Activated naive CD8-positive, alpha-beta T cell treated with anti-CD3 and anti-CD28 coated beads, Interleukin-2, amount 10 ng/mL, durations not matched to agents 7 days and 5 days (primary cell): ENCODE measurements at places on chromosomes 3 and 15. TPM values are rescaled to one million over a fixed set of nuclear protein-coding genes. Genes with fewer than 3 reads are reported as not detected.

The LDHAL6B gene
- not detected for total RNA-seq

The IGSF10 gene
- total RNA-seq: not detected

The CTDSPL2 gene
- 87.5 TPM for total RNA-seq

The DHX30 gene
- 78.1 TPM for total RNA-seq

The SLC22A13 gene
- 0.57 TPM for total RNA-seq

The CCR3 gene
- total RNA-seq: 1.3 TPM

The KNG1 gene
- total RNA-seq: not detected

The SLC51B gene
- total RNA-seq: not detected

The GOLGA6L4 gene
- 3.1 TPM for total RNA-seq

The CFAP20DC gene
- 1.8 TPM for total RNA-seq

The RHOV gene
- total RNA-seq: not detected

The SLC9A9 gene
- 9.9 TPM for total RNA-seq

The INSYN1 gene
- not detected for total RNA-seq

The MAP6D1 gene
- total RNA-seq: 1.6 TPM

The LPCAT4 gene
- total RNA-seq: 112 TPM

The DHFR2 gene
- total RNA-seq: 9.6 TPM

The TPRG1 gene
- total RNA-seq: 50.9 TPM

The PIERCE2 gene
- total RNA-seq: not detected

The MAP1A gene
- total RNA-seq: 3.4 TPM

The CCDC32 gene
- total RNA-seq: 26.8 TPM

The LRIG1 gene
- total RNA-seq: 27.0 TPM

The DISP2 gene
- total RNA-seq: 1.5 TPM
